ENCODE measurements at places on chromosomes 13 and 19.

GRCh38 chr19:36183245-36183628 is 31.0 kb upstream of the COX7A1 start:
- DNase-seq, result no peak

DNA sequence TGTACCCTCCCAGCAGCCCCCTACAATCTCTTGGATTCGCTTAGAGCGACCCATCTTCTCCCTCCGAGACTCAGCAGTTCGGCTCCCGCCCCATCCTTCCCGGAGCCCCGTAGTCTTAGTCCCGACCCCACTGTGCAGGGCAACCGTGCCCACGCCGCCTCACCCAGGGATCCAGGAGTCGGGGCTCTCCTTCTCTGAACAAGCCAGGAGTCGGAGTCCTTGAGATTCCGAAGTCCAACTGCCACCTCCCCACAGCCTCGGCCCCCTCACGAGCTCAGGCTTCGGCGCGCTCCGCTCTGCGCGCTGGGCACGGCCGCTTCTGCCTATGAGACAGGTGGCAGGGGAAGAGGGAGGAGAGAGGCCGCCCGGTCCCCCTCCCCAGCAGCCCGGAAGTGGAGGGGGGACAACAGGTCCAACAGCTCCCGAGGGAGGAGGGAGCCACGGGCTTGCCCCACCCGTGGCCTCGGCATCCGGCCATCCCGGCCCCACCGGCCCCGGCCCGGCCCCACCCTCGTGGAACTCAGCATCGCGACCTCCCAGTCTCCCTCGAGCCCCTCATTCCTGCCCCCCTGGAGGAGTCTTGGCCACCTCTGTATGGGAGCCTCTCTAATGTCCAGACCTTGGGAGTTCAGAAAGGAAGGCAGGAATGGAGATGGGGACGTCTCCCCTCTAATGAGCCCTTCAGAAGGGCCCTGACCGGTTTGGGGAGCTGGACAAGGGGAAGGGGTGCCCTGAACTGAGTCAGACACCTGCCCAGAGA is at the start of gene PHLDB3:
TSS of gene PHLDB3 (minus strand) at position 321 of the 760 bp plus-strand sequence. CDS start 628 bp downstream, outside the sequence.
- DNase-seq, result peak; percentile 55

DNA sequence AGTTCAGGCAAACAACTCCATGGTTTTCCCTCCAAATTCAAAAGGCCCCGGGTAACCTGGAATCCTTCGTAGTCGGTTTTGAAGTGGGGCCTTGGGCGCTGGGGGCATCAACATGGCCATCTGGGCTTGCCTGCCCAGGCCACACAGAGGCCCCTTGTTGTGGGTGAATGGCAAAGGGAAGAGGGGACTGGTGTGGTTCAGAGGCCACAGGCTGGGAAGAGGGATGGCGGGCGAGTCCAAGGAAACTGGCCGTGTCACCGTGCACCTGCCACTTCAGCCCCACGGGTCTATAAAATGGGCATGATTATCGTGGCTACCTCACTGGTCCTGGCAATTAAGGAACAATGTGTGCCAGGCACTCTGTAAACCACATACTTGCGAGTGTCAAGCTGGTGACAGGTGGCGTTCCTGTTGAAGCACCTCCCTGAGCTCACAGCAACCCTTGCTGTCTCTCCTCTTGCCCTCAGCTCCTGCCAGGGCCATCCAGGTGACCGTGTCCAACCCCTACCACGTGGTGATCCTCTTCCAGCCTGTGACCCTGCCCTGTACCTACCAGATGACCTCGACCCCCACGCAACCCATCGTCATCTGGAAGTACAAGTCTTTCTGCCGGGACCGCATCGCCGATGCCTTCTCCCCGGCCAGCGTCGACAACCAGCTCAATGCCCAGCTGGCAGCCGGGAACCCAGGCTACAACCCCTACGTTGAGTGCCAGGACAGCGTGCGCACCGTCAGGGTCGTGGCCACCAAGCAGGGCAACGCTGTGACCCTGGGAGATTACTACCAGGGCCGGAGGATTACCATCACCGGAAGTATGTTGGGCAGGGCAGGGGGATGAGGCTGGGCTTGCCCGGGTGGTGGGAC is 1.3 kb downstream of the LSR start:
- DNase-seq, result no peak

GRCh38 chr13:44543369-44543768 is 32.8 kb downstream of the TSC22D1 start:
- DNase-seq, result no peak

DNA sequence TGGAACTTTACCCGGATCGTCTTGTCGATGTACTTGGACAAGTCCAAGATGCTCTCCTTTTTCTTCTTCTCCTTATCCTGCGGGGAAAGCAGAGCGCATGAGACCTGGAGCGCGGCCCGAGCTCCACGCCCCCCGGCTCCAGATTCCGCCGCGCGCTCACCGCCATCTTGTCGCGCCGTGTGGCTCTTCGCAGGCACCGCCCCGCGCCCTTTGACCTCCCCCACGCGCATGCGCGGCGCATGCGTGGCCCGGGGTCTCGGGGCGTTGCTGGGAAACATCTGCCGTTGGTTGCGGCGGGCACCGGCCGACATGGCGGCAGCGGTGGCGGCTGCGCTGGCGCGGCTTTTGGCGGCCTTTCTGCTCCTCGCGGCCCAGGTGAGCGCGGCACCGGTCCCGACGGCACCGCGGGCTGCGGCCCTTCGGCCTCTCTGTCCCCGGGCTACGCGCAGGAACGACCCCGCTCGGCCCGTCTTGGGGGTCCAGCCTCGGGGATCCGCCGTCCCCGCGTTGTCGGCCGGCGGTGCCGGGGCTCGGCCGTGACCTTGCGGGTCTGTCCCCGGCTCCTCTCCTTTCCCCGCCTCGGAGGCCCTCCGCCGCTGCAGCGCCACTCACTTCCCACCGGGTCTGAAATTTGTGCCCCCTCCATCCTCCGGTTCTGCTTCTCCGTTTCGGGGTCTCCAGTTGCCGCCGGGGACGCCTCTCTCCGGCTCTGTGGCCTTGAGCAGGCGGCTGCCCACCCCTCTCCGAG is at the start of the genes LSM7 and SPPL2B:
TSS of gene LSM7 (minus strand) at position 186 of the 748 bp plus-strand sequence. CDS start at position 166, 20 bp downstream.
TSS of gene SPPL2B (plus strand) at position 284 of the 748 bp plus-strand sequence. CDS start at position 310, 26 bp downstream.
- DNase-seq, result peak; percentile 95

DNA sequence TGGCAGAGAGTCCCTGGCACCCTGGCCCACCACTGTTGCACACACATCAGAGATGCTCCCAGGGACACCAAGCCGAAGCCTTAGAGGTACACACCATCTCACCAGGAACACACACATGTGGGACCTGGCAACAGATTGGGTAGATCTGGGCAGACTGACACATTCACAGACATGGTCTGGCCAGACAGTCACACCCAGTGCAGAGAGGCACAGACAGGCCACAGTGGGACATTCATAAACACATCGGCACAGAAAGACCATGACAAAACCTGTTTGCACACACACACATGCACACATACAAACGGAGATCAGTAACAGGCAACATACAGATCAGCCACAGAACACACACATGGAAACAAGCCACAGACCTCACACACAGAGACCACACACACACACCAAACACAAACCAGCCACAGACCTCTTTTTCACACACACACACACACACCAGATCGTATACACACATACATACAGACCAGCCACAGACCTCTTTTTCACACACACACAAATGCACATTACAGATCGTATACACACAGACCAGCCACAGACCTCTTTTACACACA is 6.3 kb upstream of the JUNB start:
- DNase-seq, result no peak

All from activated naive CD8-positive, alpha-beta T cell treated with anti-CD3 and anti-CD28 coated beads, Interleukin-2, amount 50 U/mL, for 24 hours (primary cell).